Stimulated activated CD8-positive, alpha-beta memory T cell treated with anti-CD3 and anti-CD28 coated beads, Interleukin-7, amount 100 ng/mL, for 48 hours (primary cell): ENCODE measurements at places on chromosomes 12 and 14.

DNA sequence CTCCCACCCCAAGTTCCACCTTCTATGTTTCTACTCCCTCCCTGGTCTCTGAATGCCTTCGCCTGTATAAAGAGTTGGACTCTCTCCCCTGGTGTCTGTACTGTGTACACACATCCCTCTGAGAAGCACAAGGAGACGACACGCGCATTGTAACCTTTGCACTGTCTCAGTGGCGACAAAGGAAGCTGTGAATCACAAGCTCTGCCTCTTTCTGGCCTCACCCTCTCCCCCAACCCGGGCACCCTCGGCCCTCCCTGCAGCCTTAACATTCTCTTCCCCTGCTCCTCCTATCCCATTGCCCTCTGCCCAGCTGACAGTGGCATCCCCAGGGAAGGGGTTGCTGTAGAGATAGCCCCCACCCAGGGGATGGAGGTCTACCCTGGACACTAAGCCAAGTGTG, 2.5 kb upstream of the SMARCD1 start:
- no peak for DNase-seq

- no peak for DNase-seq
These were observed 91.8 kb upstream of the PWP1 start for GRCh38 chr12:107593713-107594381.

- no peak for DNase-seq
These were observed 217.0 kb downstream of the KIF26A start for GRCh38 chr14:104355101-104356019.

DNA sequence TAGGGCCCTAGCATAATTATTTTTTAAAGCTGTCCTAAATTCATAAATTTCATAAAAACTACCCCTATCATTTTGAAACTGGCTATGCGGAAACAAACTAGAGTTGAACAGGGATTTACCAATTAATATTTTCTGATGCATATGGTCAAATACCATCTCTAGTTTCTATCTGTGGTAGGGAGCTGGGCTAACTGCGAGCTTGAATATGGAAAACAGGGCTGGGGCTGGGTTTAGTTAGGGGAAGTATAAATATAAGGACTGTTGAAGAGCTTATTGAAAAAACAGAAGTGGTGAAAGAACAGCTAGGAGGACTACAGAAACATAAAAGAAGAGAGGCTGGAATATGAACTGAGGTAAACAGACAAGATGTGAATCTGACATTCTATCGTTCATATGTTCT, 91.8 kb downstream of the SLC38A1 start:
- no peak for DNase-seq

DNA sequence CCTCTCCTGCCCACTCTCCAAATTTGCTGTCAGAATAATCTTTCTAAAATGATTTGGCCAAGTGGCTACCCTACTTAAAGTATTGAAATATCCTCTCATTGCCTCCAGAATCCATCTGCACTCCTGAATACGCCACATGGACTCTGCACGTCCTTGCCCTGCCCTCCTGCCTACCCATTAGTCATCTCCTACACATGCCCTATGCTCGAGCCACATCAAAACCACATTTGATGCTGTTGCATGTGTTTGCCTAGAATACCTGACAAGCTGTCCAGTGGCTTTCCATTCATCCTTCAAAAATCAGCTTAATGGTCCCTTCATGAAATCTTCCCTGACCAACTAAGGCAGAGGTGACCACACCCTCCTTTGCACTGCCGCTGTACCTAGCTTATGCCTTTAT, 17.0 kb downstream of the VCPKMT start:
- no peak for DNase-seq

GRCh38 chr12:79374545-79374944, 316.2 kb downstream of the PAWR start:
- DNase-seq: no peak

DNA sequence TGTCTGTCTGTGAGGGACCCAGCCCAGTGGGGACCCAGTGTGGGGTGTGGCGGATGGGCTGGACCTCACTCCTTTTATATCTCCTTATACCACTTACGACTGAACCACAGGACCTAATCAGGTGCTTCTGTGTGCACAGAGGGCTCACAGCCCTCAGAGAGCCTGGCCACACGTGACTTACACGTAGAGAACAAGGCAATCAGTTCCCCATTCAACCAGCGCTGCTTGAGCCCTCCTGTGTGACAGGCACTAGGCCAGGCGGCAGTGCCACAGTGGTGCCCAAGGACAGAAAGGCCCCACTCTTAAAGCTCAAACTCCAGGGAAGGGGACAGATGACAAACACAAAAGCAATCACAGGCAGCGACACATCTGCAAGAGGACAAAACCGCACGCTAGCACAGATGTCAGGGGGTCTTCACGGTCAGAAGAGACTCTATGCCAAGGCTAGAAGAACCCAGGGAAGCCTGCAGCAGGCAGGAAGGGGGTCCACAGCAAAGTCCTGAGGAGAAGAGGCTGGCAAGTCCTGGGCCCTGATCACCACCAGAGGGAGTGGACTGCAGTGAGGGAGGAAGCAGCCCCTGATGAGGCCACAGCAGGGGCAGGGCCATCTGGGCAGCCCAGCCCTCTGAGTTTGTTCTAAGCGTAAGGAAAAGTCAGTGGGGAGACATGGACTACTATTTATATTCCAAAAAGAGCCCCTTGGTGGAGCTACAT, 39.3 kb downstream of the SETD3 start:
- DNase-seq: no peak

- no peak for DNase-seq
These were observed 89.4 kb upstream of the SYT10 start for GRCh38 chr12:33529031-33529430.

DNA sequence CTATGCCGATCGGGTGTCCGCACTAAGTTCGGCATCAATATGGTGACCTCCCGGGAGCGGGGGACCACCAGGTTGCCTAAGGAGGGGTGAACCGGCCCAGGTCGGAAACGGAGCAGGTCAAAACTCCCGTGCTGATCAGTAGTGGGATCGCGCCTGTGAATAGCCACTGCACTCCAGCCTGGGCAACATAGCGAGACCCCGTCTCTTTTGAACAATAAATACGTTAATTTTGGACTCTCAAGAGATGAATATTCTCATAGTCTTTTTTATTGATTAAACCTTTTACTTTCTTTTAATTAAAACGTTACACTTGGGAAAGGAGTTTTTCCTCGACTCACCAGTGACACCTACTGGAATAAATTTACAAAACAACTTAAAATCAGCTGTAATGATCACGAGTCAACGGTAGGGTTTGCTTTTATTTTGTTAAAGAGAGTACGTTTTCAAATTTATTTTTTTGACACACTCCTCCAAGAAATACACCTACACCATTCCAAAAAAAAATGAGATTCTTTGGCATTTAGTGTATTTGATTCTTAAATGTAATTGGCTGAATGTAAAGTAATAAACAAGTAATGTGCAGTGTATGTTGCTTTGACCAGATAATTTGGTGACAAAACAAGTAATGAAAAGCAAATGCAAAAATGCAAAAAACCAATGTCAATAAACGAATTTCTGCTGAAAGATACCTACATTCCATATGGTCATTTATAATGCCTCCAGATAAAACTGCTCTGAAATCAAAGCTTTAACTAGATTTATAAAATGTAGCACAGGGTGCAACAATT, 687 bp upstream of the RPS29 start:
- no peak for DNase-seq

DNA sequence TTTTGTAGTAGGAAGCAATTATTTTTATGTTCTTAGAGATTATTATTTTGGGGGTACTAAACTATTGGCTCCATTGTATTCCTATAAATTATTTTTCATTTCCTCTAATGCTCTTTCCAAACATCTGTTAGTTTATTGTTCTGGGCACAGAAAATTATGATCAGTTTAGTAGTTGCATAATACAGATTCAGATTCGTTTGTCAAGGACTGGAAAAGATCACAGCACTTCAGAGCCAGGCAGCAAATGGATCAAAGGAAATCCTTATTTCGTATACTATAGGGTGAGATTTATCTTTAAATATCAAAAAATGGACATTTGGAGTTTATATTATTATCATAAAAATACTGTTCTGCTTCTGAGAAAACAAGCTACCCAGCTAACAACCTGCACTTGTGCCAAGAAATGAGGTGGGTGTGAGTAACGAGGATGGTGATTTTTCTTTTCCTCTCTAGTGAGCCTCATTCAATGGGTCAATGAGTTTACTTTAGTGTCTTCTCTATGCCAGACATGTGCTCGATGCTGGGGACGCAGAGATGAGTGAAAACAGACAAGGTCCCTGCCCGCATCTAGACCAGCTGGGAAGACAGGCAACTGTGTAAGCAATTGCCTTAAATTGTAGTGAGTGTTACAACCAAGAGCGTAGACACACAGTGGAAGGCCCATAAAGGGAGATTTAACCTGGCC, 208.6 kb upstream of the PLXNC1 start:
- DNase-seq: no peak

- DNase-seq: no peak
These were observed 42.5 kb downstream of the SPRING1 start for GRCh38 chr12:116695464-116695725.

- no peak for DNase-seq
These were observed 1482.5 kb upstream of the TMEM132C start for GRCh38 chr12:126784328-126784921.

DNA sequence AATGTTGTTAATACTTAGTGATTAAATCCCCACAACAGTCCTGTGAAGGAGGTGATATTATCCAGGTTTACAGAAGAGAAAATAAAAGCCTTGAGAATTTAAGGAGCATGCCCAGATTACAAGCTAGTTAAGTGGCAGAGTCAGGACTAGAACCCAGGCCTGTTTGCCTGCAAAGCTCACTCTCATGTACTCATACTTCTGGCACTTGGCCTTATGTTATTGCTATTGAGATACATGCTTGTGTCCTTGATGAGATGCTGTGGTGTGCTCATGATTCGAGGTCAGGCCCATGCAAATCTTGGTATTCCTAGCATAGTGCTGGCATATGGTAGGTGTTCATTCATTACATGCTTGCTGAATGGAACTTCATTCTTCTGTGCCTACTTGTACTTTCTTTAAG, 7.6 kb upstream of the EID3 start:
- no peak for DNase-seq

DNA sequence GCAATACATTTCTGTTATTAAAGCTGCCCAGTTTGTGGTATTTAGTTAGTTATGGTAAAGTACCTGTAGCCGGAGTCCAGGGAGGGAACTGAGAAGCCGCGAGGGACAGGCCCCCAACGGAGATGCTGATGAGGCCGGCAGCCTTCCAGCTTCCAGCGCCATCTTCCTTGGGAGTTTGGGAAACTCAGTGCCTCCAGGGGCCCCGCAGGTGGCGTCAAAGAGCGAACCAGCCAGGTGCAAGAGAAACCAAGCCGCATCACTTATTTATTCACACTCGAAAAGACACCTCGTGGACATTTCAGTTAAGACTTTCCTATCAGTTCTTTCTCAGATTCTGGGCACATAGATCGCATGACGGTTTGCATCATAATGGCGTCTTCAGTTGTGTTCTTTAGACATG, 216.6 kb downstream of the GLT1D1 start:
- no peak for DNase-seq

GRCh38 chr14:103905842-103906456, 22.3 kb upstream of the TDRD9 start:
- no peak for DNase-seq

- no peak for DNase-seq
These were observed 76.8 kb downstream of the DAD1 start for GRCh38 chr14:22512106-22512814.

DNA sequence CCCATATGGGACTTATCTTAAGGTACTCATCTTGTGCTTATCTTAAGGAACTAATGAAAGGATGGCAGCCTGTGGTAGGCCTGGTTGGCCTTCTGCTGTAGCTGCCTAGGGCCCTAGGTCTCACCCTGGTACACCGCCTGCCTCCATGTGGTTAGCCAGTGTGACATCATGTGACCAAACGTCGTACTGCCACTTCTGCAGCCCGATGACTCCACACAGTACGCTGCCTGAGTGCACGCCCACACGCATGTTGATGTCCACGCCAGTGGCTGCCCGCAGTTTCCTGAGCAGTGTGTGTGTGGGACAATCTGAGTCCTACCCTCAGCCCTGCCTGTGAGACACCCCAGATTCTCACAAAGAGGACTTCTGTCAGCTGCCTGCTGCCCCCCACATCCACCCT, 5.1 kb downstream of the ADCY4 start:
- DNase-seq: peak; percentile 39

DNA sequence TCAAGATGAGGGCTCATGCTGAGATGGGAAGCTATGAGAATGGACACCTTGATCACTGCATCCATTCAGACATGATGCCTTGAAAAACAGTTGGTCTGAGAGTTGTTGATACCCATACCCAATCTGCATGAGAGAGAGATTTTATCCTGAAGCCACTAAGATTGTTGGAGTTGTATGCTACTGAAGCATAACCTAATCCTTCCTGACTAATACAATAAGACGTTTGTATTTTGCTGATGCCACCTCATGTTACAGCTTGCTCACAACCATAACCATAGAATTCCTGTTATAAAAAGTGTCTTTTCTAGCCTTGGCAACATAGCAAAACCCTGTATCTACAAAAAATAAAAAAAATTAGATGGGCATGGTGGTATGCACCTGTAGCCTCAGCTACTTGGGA, 12.7 kb upstream of the SERPINA1 start:
- no peak for DNase-seq

DNA sequence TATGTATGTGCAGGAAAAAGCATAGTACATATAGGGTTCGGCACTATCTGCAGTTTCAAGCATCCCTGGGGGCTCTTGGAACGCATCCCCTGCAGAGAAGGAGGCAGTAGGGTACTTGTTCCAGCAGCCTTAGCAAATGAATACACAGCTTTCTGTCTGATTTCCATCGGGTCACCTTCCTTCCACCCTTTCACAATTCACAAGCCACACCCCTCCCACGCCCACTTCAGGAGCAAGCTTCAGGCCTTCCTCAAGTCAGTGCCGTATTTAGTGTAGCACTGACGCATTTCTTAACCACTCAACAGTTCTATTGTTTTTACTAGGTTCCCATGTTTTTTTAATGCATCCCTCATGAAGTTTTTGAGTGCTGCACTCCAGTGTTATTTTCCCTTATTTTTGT, 64.2 kb downstream of the CLMN start:
- no peak for DNase-seq

DNA sequence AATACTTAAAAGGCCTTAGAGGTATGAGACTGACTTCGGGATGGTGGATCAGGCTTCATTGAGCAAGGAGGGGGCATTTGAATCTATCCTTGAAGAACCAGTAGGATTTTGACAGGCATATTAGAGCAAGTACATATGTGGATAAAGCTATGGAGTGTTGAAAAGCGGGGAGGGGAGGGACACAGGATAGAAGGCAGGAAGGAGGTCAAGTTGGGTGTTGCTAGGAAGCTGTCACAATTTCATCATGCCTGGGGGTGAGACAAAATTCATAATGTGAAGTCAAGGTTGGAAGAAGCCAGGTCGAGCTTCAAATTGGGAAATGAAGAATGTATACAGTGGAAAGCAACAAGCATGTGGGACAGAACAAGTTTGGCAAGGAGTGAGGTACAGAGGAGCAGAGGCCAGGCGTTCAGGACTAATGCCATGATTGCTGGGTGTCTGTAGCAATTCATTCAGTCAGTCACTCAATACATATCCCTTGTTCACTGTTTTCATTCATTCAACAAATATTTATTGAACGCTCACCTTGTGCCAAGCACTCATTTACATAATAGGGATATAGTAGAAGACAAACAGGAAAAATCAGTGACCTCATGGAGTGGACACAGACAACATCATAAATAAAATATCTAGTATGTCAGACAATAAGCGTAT, 58.3 kb upstream of the LTA4H start:
- no peak for DNase-seq
